CD4-positive, alpha-beta T cell treated with Interleukin-10 for 1 hour (primary cell): ENCODE measurements at places on chromosomes 12 and 14.
A peak's percentile ranks its signal among the peaks of the same experiment; 100 is the strongest.

GRCh38 chr14:39372656-39373055 is 59.6 kb downstream of the FBXO33 start:
- no peak for DNase-seq

DNA sequence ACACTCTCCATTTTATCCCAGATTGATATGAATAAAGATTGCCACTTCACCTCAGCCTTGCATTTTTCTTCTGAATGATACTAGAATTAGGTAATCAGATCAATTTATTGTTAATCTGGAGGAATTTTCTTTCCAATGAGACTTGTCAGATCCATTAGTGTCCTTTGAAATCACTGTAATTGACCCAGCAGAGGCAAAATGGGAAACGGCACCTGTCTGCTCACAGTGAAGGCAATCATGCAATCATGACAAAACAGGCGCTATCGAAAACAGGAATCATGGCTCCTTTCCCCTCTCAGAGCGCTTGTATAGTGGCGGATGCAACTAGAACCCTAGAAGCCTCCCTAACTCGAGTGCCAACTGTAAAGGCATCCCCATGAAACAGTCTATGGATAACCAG is 417.6 kb downstream of the GALC start:
- no peak for DNase-seq

- DNase-seq: no peak
These were observed 21.5 kb downstream of the ALDH2 start for GRCh38 chr12:111788178-111788654.

DNA sequence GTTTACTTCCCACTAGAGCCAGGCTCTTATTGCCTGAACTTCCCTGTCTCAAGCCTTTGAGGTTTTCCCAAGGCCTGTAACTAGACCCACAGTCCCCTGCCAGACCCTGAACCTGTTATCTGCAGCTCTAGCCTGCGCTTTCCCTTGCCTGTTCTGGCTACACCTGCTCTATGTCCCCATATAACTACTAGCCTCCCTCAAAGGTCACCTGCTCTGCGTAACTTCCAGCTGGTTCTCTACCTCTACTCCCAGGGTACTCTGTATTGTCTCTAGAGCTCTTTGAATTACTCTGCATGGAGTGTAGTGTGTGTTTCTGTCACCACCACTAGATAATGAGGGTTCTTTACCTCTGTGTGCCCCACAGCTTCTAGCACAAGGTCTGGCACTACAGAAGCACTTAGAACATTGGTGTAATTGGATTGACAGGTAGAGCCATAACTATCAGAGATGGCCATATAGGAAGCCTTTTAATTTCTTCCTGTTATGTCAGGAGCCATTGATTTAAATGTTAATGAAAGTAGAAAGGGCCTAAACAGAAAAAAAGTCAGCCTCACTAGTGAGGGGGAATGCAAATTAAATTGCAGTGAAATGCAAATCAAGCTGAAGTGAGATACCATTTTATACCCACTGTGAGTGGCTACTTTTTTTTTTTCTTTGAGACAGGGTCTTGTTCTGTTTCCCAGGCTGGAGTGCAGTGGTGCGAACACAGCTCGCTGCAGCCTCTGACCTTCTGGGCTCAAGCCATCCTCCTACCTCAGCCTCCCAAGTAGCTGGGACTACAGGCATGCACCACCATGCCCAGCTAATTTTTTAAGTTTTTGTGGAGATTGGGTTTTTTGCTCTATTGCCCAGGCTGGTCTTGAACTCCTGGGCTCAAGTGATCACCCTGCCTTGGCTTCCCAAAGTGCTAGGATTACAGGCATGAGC is 47.8 kb downstream of the EID3 start:
- no peak for DNase-seq

GRCh38 chr14:49220492-49220891 is 365.7 kb downstream of the RPS29 start:
- no peak for DNase-seq

- DNase-seq: no peak
These were observed 825 bp downstream of the DHH start for GRCh38 chr12:49093792-49094159.

DNA sequence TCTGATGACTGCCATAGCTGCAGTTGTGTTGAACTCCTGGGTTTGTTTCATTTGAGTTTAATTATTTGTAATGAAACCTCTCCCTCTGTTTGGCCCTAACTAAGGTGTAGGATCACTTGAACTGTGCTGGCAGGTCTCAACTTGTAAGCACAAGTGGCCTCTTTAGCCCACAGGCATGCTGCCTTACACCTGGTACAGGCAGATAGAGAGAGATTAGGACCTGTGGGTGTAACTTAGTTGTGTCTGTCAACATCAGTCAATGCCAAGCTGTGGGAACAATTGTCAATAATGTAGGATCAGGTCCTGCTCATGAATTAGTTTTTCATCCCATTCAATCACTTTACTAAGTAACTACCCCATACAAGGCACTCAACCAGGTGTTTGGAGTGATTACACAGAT is 263.0 kb upstream of the G2E3 start:
- no peak for DNase-seq

GRCh38 chr12:132451172-132451835 is 38.6 kb upstream of the FBRSL1 start:
- DNase-seq: no peak

GRCh38 chr12:96397756-96398423 is 2.3 kb downstream of the CDK17 start:
- DNase-seq: no peak

DNA sequence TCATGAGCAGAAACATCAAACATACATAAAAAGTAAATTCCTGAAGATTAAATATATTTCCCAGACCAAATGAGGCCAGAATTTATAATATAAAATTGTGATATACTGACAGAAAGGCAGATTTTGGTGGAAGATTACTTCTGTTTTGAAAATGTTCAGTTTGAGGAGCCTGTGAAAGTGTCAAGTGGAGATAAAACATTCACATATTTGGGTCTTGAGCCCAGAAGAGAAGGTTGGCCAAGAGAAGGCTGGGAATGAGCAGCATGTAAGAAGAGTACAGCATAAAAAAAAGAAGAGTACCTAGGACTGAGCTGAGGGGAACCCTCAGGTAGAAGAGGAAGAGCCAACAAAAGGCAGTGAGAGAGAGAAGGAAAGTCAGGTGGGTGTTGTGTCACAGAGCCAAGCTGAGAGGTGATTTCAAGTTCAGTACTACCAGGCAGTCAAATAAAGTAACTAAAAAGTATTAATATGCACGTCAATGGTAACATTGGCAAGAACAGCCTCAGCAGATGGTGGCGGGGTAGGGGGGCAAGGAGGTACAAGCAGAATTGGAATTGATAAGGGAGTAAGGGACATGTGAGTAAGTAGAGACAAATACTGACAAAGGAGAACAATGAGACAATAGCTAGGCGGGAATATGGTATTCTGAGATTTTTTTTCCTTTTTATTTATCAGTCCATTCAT is 120.7 kb upstream of the TTC7B start:
- no peak for DNase-seq

DNA sequence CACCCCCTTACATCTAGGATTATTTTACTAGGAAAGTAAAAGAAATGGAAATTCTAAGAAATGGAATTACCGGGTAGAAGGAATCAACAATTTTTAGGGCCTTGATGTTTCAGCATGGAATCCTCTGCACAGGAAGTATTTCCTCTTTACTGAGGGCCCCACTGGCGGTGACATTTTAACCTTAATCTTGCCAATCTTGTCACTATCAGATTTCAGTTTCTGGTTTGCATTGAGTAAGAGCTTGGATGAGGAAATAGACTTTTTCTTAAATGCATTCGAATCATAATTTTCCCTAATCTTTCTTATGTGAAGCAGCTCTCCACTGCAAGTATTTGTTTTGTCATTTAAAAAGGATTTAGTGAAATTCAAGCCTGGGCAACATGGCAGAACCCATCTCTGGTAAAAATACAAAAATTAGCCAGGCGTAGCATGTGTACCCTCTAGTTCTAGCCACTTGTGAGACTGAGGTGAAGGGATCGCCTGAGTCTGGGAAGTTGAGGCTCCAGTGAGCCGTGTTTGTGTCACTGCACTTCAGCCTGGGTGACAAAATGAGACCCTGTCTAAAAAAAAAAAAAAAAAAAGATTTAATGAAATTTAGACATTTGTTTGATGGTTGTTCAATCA is 40.7 kb downstream of the TPCN1 start:
- DNase-seq: peak; percentile 21

DNA sequence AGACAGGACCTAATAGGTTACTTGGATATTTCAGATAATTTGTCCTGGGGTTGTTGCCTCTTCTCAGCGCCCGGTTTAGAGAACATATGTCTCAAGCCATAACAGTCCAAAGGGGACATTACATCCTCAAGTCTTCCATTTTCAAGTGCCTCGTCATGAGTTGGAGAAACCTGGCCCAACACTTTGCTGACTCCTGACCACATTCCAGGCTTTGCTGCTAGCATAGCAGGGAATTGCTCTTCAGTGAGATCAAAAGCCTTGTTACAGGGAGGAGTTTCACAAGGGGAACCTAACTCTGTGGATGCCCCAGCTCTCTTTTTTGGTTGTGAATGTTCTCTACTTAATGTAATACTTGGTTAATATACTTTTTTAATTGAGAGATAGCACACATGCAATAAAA is 8.2 kb upstream of the MMP19 start:
- DNase-seq: no peak

DNA sequence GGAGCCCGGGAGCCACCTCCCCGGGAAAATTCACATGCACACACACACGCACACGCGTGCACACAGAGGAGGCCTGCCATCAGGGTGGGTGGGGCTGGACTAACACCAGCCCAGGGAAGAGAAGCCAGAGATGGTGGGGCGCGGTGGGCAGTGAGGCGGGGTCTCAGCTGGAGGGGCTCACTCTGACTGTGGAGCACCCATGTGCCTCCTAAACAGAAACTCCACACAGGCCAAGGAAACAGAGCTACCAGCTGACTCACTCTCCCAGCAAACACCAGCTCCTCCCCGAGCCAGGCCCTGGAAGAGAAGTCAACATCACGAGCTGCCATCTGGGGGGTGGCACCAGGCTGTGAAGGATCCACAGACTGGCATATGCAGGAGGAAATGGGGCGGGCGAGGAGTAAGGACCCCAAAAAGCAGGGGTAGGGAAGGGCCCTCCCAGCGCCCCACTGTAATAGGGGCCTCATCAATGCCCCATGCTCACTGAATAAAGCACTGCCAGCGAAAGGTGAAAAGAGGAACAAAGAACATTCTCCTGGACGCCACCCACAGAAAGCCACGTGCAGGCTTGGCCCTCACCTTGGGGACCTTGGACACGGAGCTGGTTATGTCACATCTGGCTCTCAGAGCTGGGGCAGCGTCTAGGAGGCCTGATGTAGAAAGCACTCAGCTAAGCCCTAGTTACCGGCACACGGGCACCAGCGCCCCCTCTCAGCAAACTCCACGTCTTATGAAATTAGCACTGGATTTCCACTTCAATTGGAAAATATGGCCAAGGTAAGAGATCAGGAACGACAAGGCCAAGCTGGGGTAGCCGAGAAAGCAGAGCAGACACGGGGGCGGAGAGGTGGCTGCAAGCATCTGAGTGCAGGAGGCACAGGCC is 8.4 kb upstream of the INF2 start:
- no peak for DNase-seq

- no peak for DNase-seq
These were observed 7.4 kb upstream of the BEGAIN start for GRCh38 chr14:100594625-100594951.

GRCh38 chr12:130160306-130160705 is 2.0 kb upstream of the FZD10 start:
- DNase-seq: no peak

DNA sequence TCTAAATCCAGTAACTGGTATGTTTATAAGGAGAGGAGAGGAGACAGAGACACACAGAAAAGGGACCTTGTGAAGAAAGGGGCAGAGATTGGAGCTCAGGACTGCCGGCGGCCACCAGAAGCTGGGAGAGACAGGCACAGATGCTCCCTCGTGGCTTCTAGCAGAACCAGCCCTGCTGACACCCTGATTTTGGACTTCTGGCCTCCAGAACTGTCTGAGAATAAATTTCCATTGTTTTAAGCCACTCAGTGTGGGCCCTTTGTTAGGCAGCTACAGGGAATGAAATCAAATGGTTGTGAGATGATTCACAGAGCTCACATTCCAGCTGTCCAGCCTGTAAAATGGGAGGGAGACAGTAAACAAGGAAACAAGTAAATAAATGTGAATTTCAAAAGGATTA is 47.6 kb downstream of the TMEM132C start:
- no peak for DNase-seq
